ENCODE measurements at places on chromosomes 5 and 9.

DNA sequence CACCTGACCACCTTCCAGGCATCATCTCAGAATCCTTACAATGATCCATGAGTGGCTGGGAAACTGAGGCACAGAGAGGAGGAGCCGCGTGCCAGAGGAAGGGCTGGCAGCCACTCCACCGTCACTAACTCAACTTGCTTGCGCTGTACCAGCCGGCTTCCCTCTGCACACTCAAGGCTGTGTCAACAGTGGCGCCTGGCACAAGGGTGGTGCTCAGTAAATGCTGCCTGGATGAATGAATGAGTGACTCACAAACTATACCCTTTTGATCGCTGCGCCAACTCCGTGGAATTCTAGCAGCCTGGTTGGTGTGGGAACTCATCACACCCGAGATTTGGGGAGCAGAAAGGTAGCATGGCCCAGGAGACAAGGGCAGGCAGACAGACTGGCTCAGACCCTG, 21.9 kb downstream of the PRRX2 start:
- no peak for DNase-seq

- DNase-seq: no peak
Observed at GRCh38 chr5:35047785-35048404, at the start of gene AGXT2. TSS of gene AGXT2 (minus strand) at chr5:35047949. CDS start at chr5:35047892, 57 bp downstream.

GRCh38 chr5:150106674-150107426, 20.5 kb upstream of the CSF1R start:
- no peak for DNase-seq

- DNase-seq: no peak
Observed at GRCh38 chr9:7963026-7963425, 163.4 kb upstream of the DMAC1 start.

DNA sequence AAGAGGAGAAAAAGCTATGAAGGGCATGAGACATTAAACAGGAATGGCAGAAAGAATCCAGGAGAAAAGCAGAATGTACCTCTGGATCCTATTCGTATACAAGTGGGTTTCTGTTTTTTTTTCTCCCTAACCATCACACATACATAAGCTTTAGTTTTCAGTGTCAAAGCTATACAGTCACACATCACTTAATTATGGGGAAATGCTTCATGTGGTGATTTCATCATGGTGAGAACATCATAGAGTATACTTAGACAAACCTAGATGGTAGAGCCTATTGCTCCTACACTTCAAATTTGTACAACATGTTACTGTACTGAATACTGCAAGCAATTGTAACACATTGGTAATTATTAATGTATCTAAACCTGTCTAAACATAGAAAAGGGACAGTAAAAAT, 290.6 kb downstream of the AOPEP start:
- DNase-seq: no peak

- DNase-seq: peak; percentile 76
Observed at GRCh38 chr5:135332519-135333150, 66.4 kb downstream of the MACROH2A1 start.

DNA sequence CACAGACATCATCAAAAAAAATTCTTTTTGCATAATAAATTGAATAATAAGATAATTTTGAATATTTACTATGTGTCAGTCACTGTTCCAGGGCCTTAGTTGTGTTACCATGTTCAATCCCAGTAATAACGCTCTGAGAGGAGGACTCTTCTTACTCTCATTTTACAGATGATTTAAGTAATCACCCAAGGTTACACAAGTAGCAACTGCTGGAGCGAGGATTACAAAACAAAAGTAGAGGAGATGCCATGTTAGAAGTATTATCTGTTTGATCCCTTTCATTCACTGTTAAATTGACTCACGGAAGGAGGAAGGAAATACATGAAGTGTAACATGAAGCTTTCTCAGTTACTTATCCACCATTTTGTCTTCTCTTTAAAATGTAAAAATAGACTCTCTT, 412.8 kb downstream of the NFIB start:
- no peak for DNase-seq

DNA sequence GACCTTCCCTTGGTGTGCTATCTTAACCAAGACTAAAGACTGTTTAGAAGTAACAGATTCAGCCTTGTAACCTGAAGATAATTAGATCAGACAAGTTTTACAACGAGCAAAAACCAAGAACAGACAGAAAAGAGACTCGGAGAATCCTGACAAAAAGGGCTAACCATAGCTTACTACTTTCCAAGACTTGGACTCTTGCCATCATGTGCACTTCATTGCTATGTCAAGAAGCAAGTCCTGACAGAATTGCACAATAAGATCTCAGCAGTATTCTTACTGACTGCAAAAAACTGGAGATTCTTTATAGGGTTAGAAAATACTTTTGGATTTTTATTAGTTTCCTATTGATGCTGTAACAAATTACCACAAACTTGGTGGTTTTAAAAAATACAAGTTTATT, 1539.0 kb upstream of the NUDT12 start:
- no peak for DNase-seq

GRCh38 chr5:142797420-142797819, 27.2 kb downstream of the ARHGAP26 start:
- peak; percentile 12 for DNase-seq

GRCh38 chr5:87114631-87115030, 153.1 kb upstream of the RASA1 start:
- DNase-seq: no peak

GRCh38 chr5:176188506-176189193, 49.6 kb upstream of the SIMC1 start:
- DNase-seq: no peak

DNA sequence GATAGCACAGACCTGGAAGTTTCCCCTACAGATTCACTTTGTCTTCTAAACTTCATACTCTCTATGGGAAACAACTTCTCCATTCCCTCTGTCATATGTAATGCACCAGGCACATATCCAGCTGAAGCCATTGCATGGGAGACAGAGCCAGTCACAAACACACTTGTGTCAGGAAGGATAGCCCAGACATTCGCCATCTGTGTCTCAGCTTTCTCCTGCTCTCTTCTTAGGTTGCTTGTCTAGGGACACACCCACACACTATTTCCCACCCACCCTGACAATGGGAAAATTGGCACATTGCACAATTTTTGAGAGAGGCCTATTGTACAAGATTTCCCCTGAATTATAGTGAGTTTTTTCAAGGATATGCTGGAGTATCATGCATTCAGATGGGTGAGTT, 158.4 kb upstream of the MPDZ start:
- DNase-seq: no peak

- DNase-seq: no peak
Observed at GRCh38 chr5:123298335-123299030, 124.7 kb downstream of the CEP120 start.

DNA sequence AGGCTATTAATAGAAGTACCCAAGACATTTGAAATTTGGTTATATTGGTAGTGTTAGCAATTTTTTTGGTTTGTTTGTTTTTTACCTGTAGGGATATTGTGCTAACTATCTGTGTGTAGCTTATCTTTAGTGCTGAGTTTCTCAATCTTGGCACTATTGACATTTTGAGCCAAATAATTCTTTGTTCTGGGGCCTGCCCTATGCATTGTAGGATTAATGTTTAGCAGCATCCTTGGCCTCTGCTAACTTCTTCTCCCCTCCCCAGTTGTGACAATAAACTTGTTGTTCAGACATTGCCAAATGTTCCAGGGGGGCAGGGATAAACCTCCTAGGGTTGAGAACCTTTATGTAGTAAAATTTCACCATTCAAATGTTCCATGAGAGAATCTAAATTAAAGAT, 4.0 kb downstream of the FBXO4 start:
- DNase-seq: no peak

DNA sequence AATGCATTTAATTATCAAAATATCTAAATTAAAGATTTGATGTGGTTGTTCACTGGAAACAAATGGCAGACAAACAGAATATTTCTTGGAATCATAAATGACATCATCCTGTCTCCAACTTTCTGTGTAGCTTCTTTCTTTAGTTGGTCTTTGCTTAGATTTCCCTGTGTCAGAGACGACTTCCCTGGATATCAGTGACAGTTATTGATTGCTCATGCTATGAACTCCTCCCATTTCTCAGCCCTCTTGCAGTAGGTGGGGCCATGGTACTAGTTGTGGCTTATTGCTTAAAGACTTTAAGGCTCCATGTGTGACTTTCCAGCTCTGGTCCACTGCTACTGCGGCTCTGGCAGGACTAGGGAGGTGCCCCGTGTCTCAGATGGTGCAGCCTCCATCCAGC, 592.6 kb downstream of the MTRR start:
- no peak for DNase-seq

GRCh38 chr5:164335837-164336236, 830.4 kb downstream of the MAT2B start:
- DNase-seq: peak; percentile 14

GRCh38 chr5:91315701-91316100, 67.4 kb downstream of the ARRDC3 start:
- no peak for DNase-seq

GRCh38 chr9:83536332-83536731, 1.9 kb downstream of the FRMD3 start:
- no peak for DNase-seq

GRCh38 chr5:93791518-93791972, 50.1 kb upstream of the POU5F2 start:
- DNase-seq: peak; percentile 42

GRCh38 chr9:125404733-125405132, 143.1 kb downstream of the GAPVD1 start:
- DNase-seq: no peak

GRCh38 chr5:23147625-23148024, 294.5 kb upstream of the CDH12 start:
- no peak for DNase-seq

- no peak for DNase-seq
Observed at GRCh38 chr5:3786165-3786564, 190.5 kb downstream of the IRX1 start.

DNA sequence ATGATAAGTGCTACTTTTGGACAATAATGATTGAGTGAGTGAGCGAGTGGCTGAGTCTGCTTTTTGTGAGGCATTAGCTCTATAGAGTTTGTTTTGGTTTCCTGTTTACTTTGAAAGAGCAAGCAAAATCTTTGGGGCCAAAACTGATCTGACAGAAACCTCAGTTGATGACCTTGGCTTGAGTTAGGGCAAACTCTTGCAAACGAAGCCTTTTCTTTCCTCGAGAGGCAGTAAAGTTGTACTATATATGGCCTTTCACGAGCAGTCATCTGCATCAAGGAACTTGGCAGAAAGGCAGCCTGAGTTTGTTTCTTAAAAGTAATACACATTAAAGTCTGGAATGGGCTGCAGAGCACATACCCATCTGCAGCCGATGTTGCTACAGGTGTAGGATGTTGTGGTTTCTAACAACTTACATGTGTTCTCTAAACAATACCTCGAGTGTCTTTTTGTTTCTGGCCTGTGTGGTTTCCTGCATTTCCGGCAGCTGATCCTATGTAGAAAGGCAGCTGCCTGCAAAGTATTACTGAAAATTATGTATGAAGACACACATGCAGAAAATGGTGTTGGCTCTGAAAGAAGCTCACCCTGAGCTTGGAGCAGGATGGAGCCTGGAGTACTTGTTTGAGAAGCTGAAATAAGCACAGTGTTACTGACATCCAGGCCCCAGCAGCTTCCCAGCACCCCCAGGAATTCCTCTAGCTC, 60.8 kb downstream of the FOXD1 start:
- DNase-seq: no peak

DNA sequence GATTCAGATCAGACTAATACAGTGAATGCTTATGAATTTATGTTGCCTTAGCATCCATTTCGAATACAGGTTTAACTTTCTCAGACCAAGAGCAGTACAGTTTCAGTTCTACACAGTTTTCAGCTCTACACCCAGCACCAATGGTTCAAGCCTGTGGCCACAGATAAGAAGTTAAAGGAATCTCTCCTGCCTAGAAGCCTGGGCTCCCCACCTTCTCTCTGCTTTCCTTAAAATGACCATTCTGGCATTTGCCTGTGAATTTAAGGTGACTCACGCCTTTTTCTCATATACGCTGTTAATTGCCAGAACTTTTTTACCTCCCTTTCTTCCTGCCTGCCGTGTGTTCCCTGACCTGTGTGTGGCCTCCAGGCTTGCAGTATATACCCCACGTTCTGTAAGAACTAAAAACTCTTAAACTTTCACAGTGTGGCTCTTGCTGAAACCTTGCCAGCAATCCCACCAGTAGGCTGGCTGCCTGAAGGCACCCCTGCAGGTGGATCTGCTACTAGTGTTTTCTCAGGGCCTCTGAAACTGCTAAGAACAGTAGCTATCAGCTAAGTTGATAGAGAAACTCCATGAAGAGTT, 692.8 kb upstream of the CDH18 start:
- peak; percentile 19 for DNase-seq

GRCh38 chr9:96216583-96216982, 85.4 kb downstream of the HSD17B3 start:
- DNase-seq: no peak

- peak; percentile 84 for DNase-seq
Observed at GRCh38 chr5:39376293-39376714, 12.0 kb upstream of the C9 start.

GRCh38 chr9:1049641-1050040, 516 bp upstream of the DMRT2 start:
- DNase-seq: no peak

DNA sequence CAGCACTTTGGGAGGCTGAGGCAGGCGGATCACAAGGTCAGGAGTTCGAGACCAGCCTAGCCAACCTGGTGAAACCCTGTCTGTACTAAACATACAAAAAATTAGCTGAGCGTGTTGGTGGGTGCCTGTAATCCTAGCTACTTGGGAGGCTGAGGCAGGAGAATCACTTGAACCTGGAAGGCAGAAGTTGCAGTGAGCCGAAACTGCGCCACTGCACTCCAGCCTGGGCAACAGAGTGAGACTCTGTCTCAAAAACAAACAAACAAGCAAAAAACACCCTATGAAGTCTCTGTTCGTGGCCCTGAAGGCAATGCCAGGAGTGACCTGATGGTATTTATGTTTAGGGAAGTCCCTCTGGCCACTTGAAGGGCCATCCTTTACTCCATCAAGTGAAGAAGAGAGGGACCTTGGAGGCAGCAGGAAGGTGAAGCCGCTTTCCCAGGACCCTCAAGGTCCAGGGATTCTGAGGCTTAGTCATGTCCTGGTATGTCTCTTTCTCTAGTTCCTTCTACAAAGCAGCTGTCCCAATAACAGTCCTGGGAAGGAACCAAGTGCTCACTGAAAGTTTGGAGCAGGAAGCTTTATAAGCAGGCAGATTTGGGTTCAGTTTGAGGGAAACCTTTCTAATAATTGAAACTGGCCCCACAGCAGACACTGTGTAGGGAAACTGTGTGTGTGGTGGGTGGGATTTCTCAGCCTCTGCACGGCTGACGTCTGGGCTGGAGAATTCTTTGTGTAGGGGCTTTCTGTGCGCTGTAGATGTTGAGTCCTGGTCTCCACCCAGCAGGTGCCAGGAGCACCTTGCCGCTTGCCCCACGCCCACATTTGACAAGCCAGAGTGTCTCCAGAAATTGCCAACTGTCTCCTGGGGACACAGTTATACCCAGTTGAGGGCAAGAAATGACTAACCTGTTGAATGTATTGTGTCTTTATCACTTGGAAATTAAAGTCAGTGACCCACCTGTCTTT, 12.5 kb downstream of the PHF2 start:
- no peak for DNase-seq

GRCh38 chr9:105572455-105572854, 14.5 kb downstream of the FKTN start:
- no peak for DNase-seq

DNA sequence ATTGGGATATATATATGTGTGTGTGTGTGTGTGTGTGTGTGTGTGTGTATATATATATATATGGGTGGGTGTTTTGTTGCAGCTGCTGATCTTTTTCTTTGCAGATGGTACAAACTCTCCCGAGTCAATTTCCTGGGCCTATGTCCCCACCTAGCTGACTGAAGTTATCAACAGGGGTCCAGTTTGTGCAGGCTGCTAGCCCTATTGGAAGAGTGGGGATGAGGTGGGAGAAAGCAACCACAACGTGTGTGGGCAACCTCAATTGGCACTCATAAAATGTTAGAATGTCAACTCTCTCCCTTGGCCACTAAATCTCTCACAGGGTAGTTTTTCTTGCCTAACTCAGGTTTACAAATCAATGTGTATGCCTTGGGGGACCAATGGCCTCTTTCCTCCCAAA, 5.6 kb downstream of the NR4A3 start:
- no peak for DNase-seq

Data from mesendoderm (in vitro differentiated cells).